ENCODE measurements at places on chromosomes 12 and 14. TPM values are rescaled to one million over a fixed set of nuclear protein-coding genes. Genes with fewer than 3 reads are reported as not detected.

The EP400 gene
- polyA plus RNA-seq, result 26.9 TPM

The GPR84 gene
- 0.24 TPM for polyA plus RNA-seq

The C12orf60 gene
- polyA plus RNA-seq, result 4.7 TPM

The MARCHF9 gene
- 15.6 TPM for polyA plus RNA-seq

The ERGIC2 gene
- 102 TPM for polyA plus RNA-seq

The CEBPE gene
- polyA plus RNA-seq, result not detected

The CABP1 gene
- 5.6 TPM for polyA plus RNA-seq

The AQP6 gene
- 23.7 TPM for polyA plus RNA-seq

Measured in left renal cortex interstitium (tissue), 4 donors.